ENCODE measurements at places on chromosomes 1 and 21. TPM values are rescaled to one million over a fixed set of nuclear protein-coding genes. Genes with fewer than 3 reads are reported as not detected.
A peak's percentile ranks its signal among the peaks of the same experiment; 100 is the strongest.

Gene GPA33
- 0.52 TPM for total RNA-seq

Gene KIAA1614
- 3.8 TPM for total RNA-seq

Gene FAM163A
- total RNA-seq: 0.11 TPM

Gene FCGR2B
- total RNA-seq: not detected

Gene DPT
- total RNA-seq: not detected

Gene NBPF6
- not detected for total RNA-seq

GRCh38 chr1:235240960-235241359 is 79.9 kb upstream of the RBM34 start:
- H3K4me3 ChIP-seq: no peak overlapping the region
- H3K36me3 ChIP-seq: peaks cover 41% of the 10 kb centered on the region
- no peaks in the 10 kb centered on the region for H3K4me1 ChIP-seq
- no peak for DNase-seq

- H3K27ac ChIP-seq: no peak overlapping the region
- peaks cover 26% of the 10 kb centered on the region for H3K4me1 ChIP-seq
- DNase-seq: peak; percentile 61
- H3K27me3 ChIP-seq: no peaks in the 10 kb centered on the region
- H3K36me3 ChIP-seq: no peaks in the 10 kb centered on the region
Observed at GRCh38 chr1:158095737-158096335, 84.9 kb upstream of the CD1D start.

GRCh38 chr1:180899262-180899661 is 13.4 kb upstream of the KIAA1614 start:
- DNase-seq: no peak
- no peaks in the 10 kb centered on the region for H3K36me3 ChIP-seq
- H3K4me3 ChIP-seq: no peak overlapping the region
- peaks cover 21% of the 10 kb centered on the region for H3K4me1 ChIP-seq
- H3K27me3 ChIP-seq: no peaks in the 10 kb centered on the region

DNA sequence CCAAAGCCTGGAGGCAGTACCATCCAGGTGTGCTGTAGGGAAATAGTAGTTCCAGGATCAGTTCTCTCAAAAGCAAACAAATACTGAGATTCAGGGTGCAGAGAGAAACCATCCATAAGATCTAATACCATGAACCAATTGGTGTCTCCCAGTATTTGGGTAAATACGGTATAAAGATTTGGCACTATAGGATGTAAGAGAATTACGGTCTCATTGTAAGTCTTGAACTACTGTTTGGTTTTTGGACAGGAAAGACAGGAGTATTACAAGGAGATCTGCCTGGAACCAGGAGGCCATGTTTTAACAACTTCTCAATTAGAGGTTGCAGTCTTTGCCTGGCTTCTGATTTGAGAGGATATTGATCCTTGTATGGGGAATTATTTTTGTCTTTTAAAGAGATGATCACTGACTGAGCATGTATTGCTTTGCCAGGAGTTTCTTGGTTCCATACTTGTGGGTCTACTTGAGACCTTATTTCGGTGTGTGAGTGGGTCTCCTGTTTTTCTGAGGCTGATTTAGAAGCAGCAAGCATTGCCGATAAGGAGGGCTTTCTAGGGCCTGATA is 10.2 kb downstream of the AADACL4 start:
- H3K27ac ChIP-seq: no peak overlapping the region
- H3K36me3 ChIP-seq: no peaks in the 10 kb centered on the region
- H3K4me3 ChIP-seq: no peak overlapping the region
- no peak for DNase-seq

GRCh38 chr1:37042506-37042905 is 8.2 kb upstream of the GRIK3 start:
- H3K27me3 ChIP-seq: peaks cover 3% of the 10 kb centered on the region
- no peak for DNase-seq
- H3K36me3 ChIP-seq: no peaks in the 10 kb centered on the region
- H3K27ac ChIP-seq: no peak overlapping the region
- peaks cover 38% of the 10 kb centered on the region for H3K4me1 ChIP-seq

GRCh38 chr1:60848583-60849188 is 233.7 kb upstream of the NFIA start:
- H3K27ac ChIP-seq: no peak overlapping the region
- no peaks in the 10 kb centered on the region for H3K4me1 ChIP-seq
- H3K4me3 ChIP-seq: no peak overlapping the region
- H3K36me3 ChIP-seq: no peaks in the 10 kb centered on the region
- no peaks in the 10 kb centered on the region for H3K27me3 ChIP-seq

DNA sequence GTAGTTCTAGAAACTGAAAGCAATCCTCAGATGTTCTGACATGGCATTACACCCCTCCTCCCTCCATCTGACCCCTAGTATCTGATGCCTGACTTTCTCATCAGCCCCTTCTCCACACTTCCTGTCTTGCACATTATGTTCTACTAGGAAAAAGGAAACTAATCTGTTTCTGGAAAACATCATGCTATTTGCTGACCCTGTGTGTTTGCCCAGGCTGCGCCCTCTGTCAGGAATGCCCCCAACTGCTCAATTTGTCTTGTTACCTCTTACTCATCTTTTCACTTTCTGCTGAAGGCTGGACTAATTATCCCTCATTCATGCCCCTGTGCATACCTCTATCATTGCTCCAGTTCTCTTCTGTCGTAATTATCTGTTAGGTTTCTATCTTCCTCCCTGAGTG is 37.5 kb upstream of the DAB1 start:
- H3K4me1 ChIP-seq: peaks cover 4% of the 10 kb centered on the region
- no peaks in the 10 kb centered on the region for H3K36me3 ChIP-seq
- H3K4me3 ChIP-seq: no peak overlapping the region
- H3K27ac ChIP-seq: no peak overlapping the region

GRCh38 chr1:170471398-170472053 is 60.4 kb upstream of the GORAB start:
- DNase-seq: no peak
- H3K4me1 ChIP-seq: no peaks in the 10 kb centered on the region
- no peak overlapping the region for H3K27ac ChIP-seq
- H3K36me3 ChIP-seq: no peaks in the 10 kb centered on the region
- no peak overlapping the region for H3K4me3 ChIP-seq

DNA sequence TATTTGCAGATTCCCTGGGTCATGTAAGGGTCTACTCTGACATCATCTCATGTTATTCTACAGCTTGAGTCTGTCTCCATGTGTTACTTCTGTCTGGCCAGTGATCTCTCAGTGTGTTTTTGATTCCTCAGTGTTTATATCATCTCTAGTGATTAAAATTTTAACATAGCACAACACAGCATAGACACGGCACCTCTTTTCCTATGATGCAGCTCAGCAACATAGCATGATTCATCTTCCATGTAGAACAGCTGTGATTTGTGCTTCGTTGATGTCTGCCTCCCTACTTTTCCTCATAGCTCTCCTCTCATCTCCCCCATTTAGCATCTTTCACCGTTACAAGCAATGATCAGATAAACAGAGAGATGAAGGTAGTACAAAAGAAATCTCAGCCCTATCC is 163.9 kb upstream of the DPT start:
- no peak for DNase-seq
- H3K27me3 ChIP-seq: no peaks in the 10 kb centered on the region
- H3K4me1 ChIP-seq: no peaks in the 10 kb centered on the region

DNA sequence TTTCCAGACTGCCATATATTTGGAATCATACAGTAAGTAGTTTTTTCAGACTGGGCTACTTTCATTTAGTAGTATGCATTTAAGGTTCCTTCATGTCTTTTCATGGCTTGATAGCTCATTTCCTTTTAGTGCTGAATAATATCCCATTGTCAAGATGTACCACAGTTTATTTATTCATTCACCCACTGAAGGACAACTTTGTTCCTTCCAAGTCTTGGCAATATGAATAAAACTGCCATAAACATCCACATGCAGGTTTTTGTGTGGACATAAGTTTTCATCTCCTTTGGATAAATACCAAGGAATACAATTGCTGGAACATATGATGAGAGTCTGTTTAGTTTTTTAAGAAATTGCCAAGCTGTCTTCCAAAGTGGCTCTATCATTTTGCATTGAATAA is 366.4 kb upstream of the NFIA start:
- DNase-seq: no peak
- H3K4me1 ChIP-seq: no peaks in the 10 kb centered on the region
- no peaks in the 10 kb centered on the region for H3K36me3 ChIP-seq
- no peak overlapping the region for H3K27ac ChIP-seq
- H3K4me3 ChIP-seq: no peak overlapping the region
- H3K27me3 ChIP-seq: no peaks in the 10 kb centered on the region
